IPS DF 6.9 (cell line): ENCODE measurements at places on chromosomes 4 and X.

- no peak for DNase-seq
Observed at GRCh38 chr4:105257817-105258495, 111.3 kb downstream of the TET2 start.

GRCh38 chr4:89314291-89314690 is 6.7 kb upstream of the GPRIN3 start:
- DNase-seq: no peak

DNA sequence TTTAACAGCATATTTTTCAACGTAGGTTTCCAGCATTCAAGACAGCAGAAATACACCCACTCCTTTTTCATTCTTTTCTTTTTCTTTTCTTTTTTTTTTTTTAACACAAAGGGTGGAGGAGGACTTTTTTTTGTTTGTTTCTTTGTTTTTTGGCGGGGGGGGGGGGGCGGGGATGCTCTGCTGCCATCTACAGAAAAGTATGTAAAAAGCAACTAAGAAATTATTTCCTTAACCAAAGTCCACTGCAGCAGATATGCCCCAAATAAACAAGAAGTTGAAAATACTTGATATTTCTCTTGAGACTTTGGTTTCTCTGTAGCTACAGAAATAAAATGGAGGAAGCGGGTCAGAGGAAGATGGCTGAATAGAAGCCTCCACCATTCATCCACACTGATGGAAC is 63.2 kb upstream of the PBDC1 start:
- DNase-seq: no peak

GRCh38 chrX:134806707-134807038 is 148.4 kb upstream of the PLAC1 start:
- DNase-seq: no peak

DNA sequence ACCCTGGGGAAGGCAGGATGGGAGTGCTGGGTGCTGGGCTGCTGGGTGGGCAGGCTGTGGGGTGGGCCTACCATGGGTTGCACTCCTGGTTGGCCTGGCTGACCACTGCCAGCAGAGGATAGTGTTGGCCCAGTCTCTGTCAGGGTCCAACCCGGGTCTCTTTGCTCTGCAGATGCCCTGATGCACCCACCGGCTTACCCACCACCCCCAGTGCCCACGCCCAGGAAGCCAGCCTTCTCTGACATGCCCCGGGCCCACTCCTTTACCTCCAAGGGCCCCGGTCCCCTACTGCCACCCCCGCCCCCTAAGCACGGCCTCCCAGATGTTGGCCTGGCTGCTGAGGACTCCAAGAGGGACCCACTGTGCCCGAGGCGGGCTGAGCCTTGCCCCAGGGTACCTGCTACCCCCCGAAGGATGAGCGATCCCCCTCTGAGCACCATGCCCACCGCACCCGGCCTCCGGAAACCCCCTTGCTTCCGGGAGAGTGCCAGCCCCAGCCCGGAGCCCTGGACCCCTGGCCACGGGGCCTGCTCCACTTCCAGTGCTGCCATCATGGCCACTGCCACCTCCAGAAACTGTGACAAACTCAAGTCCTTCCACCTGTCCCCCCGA is 14.2 kb upstream of the ADD1 start:
- no peak for DNase-seq

DNA sequence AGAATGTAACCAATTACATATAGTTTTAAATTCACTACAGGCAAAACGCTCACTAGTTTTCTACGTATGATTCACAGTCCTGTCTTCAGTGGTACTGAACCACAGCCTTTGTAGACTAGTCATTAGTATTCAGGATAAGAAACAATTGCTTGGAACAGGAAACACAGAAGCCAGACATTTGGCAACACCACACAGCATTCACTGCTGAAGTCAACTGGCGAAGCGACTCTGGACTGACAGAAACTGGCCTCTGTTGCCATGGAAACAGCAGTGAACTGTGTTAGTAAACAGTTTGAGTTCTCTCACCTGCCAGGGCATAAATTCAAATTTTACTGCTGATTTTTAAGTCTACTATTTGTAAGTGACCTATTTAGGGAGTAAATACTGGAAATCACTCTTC is 57.6 kb downstream of the MAPK10 start:
- DNase-seq: no peak

- DNase-seq: no peak
Observed at GRCh38 chr4:24778464-24779225, 16.7 kb upstream of the SOD3 start.

- no peak for DNase-seq
Observed at GRCh38 chr4:83212041-83212851, 72.4 kb downstream of the COQ2 start.

GRCh38 chrX:20527558-20528011 is 260.9 kb upstream of the RPS6KA3 start:
- DNase-seq: no peak

- no peak for DNase-seq
Observed at GRCh38 chr4:21835712-21836111, 112.9 kb downstream of the KCNIP4 start.

DNA sequence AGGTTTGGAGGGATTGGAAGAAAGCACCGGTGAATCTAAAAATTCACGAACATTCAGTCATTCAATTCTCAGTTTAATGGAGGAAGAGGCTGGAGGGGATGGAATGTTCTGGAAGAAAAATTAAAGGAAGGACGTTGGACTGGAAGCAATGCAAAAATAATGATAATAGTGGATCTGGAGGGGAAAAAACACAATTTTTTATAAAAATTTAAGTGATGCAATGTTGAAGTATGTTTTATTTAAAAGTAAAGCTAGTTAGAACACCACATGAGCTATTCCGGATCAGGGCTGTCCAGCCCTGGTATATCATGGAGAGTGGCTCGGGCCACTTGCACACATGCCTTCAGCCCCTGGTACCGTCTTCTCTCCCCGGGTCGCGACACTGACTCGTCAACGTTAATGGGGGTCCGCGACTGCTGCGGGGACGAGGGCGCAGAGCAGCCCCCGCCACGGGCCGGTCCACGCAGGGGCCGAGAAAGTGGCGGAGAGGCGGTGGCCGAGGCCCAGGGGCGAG is 204.6 kb downstream of the TENM3 start:
- no peak for DNase-seq

- no peak for DNase-seq
Observed at GRCh38 chrX:65866773-65867172, 173.1 kb downstream of the VSIG4 start.

DNA sequence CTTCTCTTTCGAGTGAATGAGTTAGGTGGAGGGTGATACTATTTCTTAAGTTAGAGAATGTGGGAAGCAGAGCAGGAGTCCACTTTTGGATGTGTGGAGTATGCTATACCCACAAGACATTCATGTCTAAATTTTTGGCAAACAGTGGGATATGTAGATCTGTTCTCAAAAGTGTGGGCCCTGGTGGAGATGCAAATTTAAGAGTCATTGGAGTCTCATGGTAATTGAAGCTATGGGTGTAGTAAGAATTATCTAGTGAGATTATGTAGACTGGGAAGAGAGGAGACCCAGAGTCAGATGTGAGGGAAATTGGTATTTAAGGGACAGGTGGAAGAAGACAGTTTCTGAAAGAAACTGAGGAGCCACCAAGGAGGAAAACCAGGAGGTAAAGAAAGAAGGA is 7.0 kb downstream of the CEP135 start:
- no peak for DNase-seq

DNA sequence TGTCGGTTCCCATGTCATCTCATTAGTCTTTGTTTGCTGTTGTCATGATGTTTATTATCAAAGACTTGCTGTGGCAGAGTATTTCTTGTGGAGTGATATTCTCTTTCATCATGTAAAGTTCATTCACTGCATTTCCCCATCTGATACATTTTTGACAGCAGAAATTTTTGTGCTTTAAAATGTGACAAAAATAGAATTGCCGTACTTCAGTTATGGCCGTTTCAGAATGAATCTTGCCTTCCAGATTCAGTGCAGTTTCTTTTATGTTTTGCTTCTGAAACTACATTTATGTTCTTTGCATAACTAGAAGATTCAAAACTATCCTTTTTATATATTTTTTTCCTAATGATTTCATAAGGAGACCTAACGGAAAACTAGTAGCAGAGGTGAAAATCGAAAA is 10.0 kb downstream of the CSTF2 start:
- DNase-seq: no peak

DNA sequence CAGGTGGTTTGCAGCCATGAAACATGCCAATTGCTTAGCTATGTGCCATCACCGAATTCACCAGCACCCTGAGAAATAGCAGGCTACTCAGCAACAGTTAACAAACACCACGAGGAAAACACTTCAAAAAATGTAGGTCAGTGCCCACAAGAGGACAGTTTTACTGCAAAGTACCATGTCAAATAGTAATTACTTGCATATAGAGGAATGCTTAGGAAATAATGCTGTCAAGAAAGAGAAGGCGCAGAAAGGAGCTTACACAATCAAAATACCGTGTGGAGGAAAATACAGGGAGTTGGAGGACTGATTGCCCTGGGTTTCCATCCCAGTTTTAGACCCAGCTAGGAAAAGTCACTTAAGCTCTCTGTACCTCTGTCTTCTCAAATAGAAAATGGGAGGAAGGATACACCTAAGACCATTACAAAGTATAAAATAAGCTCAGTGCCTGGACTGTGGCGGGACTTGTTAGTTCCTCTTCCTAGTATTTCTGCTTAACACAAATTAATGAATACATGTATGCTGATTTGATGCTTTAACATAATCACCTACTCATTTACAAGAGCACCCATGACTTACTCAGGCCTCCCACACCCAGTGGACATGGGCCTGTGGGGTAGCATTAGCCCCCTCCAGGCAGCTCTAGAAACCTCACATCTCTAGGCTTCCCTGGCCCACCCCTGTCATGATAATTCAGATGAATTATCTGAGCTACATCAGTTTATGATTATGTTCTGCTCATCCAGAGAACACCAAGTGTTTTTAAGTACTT is 44.5 kb upstream of the IL21 start:
- no peak for DNase-seq

DNA sequence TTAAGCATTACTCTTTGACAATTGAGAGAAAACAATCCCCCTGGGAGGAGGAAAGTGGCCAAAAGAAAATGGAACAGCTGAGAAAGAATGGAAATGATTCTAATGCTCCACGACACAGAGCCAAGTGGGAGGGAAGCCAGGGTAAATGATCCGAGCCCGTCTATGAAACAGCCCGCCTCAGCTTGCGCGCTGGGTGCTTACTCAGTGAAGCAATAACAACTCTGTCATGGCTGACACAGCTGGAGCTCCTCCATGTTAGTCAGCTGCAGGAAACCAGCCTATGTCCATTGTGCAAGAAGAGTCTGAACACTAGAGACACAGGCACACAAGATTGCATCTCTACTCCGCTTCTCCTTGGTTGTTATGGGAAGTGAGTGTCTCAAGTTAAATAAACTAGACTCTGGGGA is 19.3 kb downstream of the NOA1 start:
- no peak for DNase-seq

GRCh38 chr4:41932988-41933387 is 2.2 kb upstream of the TMEM33 start:
- DNase-seq: no peak

DNA sequence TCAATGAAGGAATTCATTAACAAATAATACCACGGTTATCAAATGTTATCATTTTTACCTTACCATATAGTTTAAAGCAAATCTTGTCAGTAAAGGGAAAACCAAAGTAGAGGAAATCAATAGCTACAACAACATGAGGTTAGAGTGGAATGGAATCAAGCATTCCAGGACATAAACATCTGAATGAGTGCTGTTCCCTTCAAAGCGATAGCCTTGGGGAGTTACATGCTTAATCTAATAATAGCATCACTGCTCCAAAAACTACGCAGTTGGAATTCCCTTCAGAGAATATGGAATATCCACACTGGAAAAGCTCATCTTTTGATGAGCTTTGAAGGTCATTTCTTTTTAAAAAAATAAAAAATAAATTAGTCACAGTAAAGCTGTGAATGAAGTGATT is 31.2 kb downstream of the PDE5A start:
- DNase-seq: no peak

DNA sequence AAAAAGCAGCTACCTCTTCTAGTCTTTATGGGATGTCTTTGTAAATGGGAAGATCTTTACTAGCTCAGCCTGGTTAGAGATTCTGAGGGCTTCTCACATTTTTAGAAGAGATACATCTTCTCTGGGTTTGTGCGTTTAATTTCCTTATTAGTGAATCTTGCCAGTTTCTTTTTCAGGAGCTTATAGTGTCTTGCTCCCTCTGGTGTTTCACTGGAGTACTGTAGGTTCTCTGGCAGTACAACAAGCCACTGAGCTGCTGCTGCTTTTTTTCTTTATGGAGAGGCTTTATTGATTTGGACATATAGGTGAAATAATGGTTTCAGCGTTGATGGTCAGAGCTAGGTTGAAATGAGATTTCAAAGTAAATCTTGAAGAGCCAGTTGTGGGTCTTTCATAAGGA is 82.9 kb downstream of the LAS1L start:
- no peak for DNase-seq

DNA sequence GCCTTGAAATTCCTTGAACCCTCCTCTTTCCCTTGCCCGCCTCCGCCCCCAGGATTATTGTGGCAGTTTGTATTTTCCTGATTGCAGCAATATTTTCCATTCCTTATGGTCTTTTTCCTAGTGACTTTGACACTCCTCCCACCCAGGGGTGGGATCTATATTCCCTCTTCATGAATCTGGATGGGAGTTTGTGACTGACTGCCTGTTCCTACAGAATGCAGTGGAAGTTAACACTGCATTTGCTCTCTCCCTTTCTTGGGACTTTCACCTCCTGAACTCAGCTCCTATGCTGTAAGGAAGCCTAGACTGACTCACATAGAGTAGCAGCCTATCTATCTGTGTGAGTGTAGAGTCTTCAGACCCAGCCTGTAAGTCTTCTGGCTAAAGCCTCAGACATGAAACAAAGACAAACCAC is 2.2 kb downstream of the FUNDC2 start:
- no peak for DNase-seq

GRCh38 chr4:159425737-159426305 is 322.9 kb downstream of the RAPGEF2 start:
- DNase-seq: no peak

- no peak for DNase-seq
Observed at GRCh38 chr4:24141836-24142235, 252.0 kb upstream of the PPARGC1A start.

- no peak for DNase-seq
Observed at GRCh38 chr4:151325111-151325948, at the start of gene SH3D19. Gene SH3D19 (minus strand): TSS chr4:151325605. CDS start chr4:151325352, 253 bp downstream.

- DNase-seq: no peak
Observed at GRCh38 chr4:138184886-138185285, 57.3 kb downstream of the SLC7A11 start.

GRCh38 chrX:9518051-9518450 is 53.2 kb downstream of the TBL1X start:
- DNase-seq: no peak
